ENCODE measurements at places on chromosomes 7 and 10.

DNA sequence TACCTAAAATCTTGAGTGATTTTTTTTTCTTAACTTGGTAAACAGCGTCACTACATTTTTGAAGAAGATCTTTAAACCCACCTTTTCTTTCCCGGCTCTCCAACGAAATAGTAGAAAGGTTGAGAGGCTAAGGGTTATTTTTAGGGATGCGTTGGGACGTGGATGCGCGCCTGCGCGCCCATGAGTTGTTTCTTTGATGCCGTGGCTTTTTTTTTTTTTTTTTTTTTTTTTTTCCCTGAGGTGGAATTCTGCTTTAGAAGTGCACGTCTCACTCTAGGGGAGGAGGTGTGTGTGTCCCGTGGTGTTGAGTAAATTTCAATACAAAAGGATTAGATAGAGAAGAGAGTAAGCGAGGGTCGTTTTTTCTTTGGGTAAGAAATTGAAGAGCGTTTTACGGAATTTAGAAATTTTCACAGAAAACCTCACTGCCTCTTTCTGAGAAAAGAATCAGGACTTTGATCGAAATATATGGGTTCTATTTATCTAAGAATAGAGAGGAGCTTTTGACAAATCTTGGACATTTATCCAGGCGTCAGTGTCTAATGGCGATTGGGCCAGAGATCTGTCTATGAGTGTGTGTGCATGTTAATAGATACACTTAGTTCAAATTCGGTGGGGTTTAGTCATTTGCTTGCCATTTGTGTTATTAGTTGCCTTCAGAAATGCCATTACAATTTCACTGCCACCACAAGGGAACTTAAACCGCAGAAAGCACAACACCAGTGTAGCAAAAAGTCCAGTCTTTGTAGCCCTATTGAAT, 1.2 kb upstream of the SP8 start:
- DNase-seq = no peak

DNA sequence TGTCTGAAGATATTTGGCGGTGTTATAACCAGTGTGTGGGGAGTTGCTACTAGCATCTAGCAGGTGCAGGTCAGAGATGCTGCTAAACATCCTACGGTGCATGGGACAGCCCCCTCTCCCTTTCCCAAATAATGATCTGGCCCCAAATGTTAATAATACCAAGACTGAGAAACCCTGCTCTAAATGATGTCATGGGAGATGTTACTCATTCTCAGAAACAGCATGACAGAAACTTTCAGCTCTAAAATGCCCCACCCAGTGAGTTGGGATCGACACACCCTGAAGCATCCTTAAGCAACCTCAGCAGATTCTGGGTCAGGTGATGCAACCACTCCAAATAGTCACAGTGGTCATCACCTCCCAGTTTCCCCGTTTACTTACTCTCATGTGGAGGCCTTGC, 108.8 kb upstream of the MPP7 start:
- no peak for DNase-seq

DNA sequence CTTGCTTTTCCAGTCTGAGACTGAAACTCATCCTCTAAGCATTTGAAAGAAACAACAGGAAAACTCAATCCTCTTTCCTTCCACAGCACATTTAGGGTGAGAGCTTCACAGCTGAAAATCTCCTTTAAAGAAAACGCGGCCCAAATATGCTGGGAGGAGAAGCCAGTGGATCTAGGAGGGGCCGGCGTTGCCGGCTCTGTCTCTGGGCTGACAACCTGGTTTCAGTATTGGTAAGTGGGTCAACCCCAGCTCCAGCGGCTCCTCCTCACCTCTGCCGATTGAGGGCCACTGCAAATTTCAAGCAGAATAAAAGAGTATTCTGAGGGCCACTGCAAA, 75.3 kb upstream of the CPXM2 start:
- DNase-seq = no peak

DNA sequence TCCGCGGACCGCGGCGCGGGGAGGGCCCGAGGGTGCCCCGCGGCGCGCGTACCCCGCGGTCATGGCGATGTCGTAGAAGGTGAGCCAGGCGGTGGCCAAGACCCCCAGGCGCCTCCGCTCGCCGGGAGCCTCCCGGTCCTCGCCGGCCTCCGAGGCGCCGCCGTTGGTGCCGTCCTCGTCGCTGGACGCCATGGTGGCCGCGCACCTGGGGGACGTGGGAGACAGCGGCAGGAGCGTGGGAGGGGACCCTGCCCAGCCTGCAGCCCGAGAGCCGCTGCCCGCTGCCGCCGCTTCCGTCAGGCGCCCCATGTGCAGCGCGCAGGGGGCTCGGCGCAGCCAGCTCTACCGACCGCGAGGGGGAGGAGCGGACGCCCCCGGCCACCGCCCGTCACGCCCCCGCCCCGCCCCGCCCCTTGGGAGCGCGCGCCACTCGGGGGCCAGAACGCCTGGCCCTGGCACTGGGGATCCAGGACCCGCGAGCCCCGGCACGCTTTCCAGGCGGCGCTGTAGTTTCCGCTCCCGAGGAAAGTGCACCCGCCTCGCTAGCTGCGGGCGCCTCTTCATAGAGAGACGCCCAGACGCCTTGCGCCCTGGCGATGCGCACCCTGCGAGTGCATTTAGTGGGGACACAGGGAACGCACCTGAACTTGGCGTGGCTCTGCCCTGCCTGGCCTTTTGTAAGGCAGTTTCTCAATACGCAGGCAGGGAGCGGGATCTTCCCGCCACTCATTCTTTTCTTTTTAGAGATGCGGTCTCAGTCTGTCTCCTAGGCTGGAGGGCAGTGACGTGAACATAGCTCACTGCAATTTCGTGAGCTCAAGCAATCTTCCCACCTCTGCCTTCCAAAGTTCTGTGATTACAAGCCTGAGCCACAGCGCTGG, at the start of gene HACD1:
TSS of gene HACD1 (minus strand) at position 344 of the 881 bp plus-strand sequence. CDS start at position 309, 35 bp downstream.
- DNase-seq = peak; percentile 49

GRCh38 chr7:98204670-98205069, 6.6 kb upstream of the BHLHA15 start:
- no peak for DNase-seq

DNA sequence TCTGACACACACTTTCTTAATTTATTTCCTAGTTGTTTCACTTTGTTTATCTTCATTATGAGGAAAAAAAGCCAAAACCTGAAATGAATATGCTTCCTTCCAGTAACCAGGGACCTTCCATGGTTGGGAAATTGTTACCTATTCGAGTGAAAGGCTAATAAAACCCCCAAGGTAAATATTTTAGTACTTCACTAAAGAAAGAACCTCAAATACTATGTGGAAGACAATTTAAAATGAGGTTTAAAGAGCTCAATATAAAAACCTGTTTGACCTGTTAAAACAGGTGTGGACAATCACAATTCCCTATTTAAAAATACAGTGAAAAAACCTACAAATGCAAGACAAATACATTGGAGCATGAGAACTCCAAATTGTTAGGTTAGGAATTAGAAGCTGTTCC, 192.6 kb downstream of the CFTR start:
- no peak for DNase-seq

DNA sequence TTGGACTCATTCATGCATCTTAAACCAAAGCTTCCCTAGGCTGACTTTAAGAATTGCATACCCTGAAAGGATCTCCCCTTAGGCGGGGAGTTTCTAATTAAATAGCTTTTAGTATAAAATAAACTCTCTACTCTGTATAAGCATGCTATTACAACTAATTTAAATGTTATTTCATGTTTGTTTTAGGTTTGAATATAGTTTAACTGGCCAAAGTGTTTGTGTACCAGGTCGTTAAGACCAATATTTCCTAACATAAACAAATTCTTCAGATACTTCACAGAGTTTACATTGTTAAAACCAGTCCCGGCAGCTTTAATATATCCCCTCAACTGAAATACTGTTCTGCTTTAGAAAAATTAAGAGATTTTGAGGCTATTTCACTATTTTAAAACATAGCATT, 2.3 kb downstream of the GLI3 start:
- no peak for DNase-seq

- no peak for DNase-seq
Measured at GRCh38 chr7:9961161-9961922, 1012.3 kb upstream of the PHF14 start.

- DNase-seq = no peak
Measured at GRCh38 chr10:69801094-69801433, 642 bp upstream of the COL13A1 start.

GRCh38 chr10:131440405-131441360, 129.2 kb upstream of the TCERG1L start:
- DNase-seq = no peak

DNA sequence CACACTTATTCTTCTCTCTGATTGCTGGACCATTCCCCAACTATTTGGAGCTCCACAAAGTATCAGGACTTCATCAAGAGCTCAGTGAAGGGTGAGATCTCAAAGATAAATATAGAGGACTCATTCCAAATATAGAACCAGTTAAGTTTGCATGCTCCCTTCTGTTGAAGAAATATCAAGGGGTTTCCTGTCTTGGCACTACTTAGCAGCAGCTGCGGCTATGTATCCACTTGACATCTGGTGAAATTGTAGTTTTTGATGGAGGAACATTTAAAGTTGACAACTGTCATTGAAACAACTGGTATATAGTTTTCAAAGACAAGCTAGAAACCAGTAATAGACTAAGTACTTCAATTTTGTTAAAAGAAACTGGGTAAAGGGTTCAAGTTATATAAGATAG, 1.0 kb upstream of the SPAG6 start:
- no peak for DNase-seq

DNA sequence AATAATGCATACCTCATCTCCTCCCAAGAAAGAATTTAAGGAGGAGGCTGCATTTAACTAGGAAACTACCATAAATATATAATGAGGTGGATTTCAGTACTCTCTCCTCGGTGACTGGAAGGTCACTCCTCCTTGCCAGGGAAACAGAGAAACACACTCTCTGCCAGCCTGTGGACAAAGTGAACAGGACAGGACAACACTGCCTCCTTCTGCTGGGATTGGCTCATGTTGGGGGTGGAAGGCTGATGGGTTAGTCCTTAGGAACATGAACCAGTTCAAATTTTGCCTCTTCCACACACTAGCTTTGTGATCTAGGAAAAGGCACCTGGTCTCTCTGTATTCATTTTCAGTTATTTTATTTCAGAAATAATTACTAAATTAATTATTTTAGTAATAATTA, 50.6 kb upstream of the STEAP4 start:
- DNase-seq = no peak

- DNase-seq = no peak
Measured at GRCh38 chr7:157468221-157469111, 131.7 kb downstream of the DNAJB6 start.

GRCh38 chr10:121260377-121260776, 337.9 kb downstream of the FGFR2 start:
- DNase-seq = no peak

Measured in stimulated activated CD4-positive, alpha-beta T cell treated with anti-CD3 and anti-CD28 coated beads, Interleukin-12 subunit alpha, Interleukin-12 subunit beta, amount 100 ng/mL, for 24 hours (primary cell).